ENCODE measurements at places on chromosomes 16 and 17.

GRCh38 chr16:83802135-83802534 lies 5.6 kb upstream of the HSBP1 start:
- no peak for DNase-seq

DNA sequence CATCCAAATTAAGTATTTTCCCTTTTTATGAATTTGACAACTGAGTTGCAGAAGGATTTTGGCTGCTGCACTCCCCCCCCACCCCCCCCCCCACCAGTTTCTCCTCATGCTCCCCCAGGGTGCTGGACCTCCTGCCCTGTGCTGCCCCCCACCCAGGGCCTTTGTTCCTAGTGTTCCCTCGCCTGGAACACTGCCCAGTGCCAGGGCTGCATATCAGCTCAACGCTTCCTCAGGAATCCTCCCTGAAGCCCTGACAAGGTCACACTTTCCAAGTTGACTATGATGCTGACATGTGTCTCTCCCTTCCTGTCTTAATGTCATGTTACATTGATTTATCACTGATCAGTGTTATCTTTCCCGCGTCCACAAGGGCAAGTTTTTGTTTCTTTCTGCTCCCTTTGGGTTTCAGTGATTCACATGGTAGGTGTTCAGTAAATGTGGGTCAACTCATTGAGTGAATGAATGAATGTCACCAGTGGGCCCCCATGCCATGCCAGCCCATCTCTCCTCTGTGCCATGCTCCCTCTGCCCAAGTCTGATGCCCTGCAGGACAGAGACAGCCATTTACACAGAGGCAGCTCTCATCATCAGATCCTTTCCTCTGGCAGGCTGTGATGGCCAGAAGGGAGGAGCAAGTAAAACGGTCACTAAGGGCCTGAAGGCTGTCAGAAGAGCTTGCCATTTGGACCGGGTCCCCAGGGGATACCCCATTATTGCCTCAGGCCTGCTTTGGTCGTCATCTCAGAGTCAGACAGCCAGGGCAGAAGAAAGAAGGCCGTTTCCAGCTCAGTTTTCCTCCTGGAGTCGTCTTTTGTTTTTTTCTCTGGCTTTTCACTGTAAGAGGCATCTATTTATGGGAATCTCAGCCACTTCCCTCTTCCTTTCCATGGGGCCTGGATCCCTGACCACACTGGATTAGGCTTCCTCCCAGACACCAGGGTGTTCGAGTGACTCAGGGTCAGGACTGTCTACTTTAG lies 386.2 kb downstream of the SNX29 start:
- DNase-seq, result no peak

DNA sequence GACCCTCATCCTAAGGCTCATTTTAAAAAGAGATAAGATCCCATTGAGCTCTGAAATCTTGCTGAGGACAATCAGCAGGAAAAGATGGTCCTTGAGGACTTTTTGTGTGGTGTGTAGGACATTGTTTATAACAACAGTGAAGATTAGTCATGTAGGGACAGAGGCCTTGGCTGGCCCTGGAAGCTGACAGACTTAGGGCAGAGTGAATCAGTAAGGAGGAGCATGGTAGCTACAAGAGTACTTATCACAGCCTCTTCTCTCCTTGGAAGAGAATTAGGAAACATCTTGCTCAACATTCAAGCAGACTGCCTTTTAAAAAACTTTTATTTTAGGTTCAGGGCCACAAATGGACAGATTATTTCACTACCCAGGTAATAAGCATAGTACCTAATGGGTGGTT lies 665.9 kb upstream of the SALL1 start:
- no peak for DNase-seq

DNA sequence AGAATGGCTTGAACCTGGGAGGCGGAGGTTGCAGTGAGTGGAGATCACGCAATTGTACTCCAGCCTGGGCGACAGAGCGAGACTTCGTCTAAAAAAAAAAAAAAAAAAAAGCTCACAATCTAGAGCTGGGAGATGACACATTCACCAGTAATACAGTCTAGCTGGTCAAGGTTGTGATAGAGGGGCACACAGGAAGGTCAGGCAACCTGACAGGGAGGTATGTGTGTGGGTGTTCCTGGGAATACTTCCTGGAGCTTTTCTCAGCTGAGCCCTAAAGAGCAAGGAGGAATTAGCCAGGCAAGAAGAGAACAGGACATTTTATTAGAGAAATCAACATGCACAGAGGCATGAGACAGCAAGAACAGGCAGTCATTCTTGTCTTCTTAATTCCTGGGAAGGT lies 216.7 kb downstream of the SHISA9 start:
- DNase-seq, result no peak
